Mesenchymal stem cell (in vitro differentiated cells and primary cell): ENCODE measurements at places on chromosomes 2 and 18.
A peak's percentile ranks its signal among the peaks of the same experiment; 100 is the strongest.

DNA sequence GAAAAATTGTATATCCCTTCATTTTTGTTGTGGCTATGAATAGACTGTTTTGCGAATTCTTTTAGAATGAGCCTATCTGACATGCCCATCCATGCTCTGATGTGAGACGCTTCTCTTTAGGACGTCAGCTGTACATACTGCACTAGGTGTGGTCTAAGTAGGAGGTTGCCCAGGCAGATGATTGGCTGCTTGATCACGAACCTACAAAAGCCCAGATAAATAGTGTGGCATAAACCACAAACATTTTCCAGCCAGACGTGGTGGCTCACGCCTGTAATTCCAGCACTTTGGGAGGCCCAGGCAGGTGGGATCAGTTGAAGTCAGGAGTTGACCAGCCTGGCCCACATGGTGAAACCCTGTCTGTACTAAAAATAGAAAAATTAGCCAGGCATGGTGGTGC is 251.8 kb downstream of the AGAP1 start:
- DNase-seq, result no peak

DNA sequence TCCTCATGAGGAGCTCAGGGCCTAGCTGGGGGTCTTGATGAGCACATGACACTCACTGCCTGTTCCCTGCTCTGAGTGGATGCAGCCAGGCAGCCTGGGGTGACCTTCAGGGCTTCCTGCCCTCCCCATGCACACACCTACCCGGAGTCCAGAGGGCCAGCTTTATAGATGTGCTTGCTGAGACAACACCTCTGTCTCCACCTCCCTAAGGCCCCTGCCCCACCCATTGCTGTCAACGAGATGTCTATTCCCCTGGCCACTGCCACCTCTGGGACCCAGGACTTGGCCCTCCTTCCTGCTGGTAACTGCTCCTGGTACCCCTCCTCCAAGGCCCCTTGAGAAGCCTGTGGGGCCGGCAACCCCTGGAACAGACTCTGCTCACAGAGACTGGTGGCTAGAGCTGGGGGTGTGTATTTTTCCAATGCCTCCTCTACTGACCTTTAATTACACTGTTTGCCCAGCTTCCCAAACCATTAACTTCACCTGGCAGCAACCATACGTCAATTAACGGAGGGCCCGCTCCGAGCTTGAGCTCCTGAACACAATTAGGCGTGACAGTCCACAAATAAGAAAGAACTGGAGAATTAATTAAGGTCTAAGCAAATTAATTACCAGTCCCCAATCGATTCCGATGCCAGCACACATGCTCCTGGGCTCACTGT is 66.3 kb downstream of the EMX1 start:
- no peak for DNase-seq

GRCh38 chr2:176192351-176192750 is 3.9 kb downstream of the HOXD1 start:
- no peak for DNase-seq

- DNase-seq, result no peak
Observed at GRCh38 chr2:190999949-191000665, 13.9 kb downstream of the STAT1 start.

DNA sequence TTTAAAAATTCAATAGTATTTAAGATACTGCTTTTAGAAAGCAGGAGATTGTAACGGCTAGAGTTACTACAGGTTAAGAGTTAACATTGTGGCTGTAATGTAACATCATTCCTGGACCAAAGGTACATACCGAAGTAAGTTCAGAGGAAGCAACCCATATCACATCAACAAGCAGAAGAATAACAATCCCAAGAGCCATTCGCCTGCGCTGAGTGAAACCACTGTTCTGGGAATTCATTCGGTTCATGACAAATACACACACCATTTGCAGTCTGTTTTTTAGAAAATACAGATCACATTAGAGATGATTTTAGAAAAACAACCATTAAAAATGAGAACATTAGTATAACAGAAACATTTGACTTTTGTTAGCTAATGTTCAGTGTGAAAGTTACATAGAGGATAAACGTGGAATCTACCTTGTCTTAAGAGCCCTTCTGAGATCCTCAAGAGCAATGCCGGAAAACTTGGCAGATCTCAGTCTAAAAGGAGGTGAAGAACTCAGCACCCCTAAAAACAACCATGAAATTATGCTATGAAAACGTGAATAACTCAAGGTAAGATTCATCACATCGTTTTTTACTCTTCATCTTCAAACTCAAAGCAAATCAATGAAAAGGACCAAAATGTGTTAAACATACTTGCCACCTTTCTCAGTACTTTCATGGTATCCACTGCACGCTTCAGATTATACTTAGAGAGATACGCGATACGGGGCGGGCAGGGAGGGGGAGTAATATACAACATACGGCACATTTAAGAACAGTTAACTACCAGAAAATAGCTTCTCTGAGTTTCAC is 1.2 kb downstream of the SLC35F5 start:
- peak; percentile 20 for DNase-seq

DNA sequence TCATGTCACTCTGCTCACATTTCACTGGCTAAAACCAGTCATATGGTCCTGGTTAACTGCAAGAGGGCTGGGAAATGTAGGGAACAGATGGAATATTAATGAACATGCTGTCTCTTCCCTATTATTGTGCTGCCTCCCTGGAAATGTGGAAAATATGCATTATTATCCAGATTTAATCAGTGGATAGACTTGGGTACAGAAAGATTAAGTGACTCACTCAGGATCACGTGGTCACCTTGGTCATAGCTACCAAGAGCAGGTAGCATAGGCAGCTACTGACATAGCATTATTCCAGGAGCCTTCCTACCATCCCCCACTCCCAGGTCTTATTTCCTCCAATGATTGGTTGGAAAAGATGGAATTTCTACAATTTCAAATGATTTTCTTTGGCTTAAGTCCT is 141.1 kb downstream of the HRH4 start:
- DNase-seq, result no peak

GRCh38 chr2:209525834-209526281 is 102.0 kb downstream of the MAP2 start:
- peak; percentile 73 for DNase-seq

DNA sequence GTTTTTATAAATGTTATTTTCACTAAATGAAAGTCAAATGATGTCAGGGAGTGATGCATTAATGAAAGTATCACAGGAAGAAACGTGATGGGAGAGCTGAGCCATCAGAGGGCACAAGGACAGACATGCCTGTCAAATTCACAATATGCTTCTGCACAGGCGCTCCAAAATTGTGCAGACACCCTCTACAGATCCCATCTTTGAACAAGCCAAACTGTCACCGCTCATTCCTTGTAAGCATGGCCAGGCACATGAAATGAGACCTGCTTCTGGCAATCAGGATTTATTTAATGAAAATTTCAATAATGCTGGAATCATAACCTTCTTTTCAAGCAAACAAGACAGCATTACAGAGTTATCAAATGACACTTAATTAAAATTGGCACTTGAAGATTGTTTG is 20.4 kb upstream of the FSHR start:
- no peak for DNase-seq

DNA sequence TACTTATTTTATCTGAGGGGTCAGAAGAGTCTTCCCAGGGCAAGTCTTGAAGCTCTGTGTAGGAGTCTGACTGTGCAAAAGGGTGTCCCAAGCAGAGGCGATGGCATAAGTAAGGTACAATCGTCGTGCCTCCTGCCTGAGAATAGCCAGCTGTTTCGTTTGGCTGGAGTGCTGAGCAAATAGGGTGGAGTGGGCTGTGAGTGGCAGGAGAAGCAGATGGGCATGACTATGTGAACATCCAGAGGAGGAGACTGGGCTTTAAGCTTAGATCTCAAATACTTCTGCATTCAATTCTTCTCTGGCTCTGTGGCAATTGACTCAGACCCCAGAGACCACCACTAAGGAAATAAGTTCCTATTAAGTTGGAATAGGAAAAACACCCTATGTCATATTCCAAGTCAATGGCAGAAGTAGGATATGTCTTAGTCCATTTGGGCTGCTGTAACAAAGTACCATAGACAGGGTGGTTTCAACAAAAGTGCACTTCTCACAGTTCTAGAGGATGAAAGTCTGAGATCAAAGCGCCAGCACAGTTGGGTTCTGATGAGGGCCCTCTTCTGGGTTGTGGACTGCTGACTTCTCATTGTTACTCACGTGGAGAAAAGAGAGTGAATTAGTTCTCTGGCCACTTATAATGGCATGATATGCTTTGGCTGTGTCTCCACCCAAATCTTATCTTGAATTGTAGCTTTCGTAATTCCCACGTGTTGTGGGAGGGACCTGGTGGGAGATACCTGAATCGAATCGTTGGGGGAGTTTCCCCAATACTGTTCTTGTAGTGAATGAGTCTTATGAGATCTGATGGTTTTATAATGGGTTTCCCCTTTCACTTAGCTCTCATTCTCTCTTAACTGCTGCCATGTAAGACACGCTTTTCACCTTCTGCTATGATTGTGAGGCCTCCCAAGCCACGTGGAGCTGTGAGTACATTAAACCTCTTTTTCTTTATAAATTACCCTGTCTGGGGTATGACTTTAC is 120.2 kb downstream of the LPIN1 start:
- no peak for DNase-seq

DNA sequence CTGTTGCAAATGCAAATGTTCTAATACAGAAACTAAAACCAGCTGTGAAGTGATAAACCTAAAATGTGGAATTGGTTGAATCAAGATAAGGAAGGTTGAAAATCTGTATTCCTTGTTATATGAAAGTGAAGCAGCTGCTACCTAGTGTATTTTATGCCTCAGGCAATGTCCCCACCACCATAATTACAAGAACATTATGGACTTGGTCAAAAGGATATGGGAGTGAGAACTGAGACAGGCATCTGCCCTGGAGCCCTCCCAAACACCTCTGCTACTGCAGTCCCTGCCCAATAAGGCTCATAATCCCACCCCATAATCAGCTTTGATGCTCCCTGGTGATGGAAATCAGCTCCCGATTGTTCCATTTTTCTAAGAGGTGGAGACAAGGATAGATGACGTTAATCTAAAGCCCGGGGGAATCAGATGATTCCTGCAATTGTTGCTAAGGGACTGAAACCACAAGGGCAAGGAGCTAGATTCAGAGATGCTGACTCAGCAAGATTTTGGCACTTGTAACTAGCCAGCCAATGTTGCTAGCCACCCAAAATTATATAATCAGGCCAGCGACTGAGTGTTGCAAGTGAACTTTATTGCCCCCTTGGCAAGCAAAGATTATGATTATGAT is 69.5 kb downstream of the EVA1A start:
- no peak for DNase-seq

GRCh38 chr2:33126552-33126951 is 179.8 kb downstream of the LTBP1 start:
- no peak for DNase-seq

GRCh38 chr2:70962885-70963878 is 15.2 kb upstream of the ANKRD53 start:
- no peak for DNase-seq

- DNase-seq, result peak; percentile 47
Observed at GRCh38 chr2:75607988-75608683, 38.4 kb upstream of the MRPL19 start.

GRCh38 chr2:224194161-224194560 is 155.1 kb upstream of the SERPINE2 start:
- no peak for DNase-seq

GRCh38 chr2:20617892-20618467 is 32.9 kb downstream of the HS1BP3 start:
- peak; percentile 100 for DNase-seq
